ENCODE measurements at places on chromosomes 3 and 15. TPM values are rescaled to one million over a fixed set of nuclear protein-coding genes. Genes with fewer than 3 reads are reported as not detected.

Gene P2RY12
- not detected for total RNA-seq

Gene CIB2
- 5.2 TPM for total RNA-seq

Gene FAM174B
- total RNA-seq, result 1.0 TPM

- DNase-seq, result no peak
Observed at GRCh38 chr15:89575656-89576416, 567 bp downstream of the TICRR start.

DNA sequence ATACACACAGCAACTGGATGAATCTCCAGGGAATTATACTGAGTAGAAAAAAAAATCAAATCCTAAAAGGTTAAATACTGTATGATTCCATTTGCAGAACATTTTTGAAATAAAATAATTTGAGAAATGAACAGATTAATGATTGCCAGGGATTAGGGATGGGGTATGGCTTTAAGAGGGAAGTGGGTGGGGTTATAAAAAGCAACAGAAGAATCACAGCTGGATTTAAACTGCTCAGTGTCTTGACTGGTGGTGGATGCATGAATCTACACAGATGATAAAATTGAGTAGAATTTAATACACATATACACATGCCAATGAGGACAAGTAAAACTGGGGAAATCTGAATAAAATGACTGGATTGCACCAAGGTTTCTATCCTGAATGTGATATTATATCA lies 79.7 kb upstream of the GOLGA8B start:
- no peak for DNase-seq

GRCh38 chr3:194197981-194198695 lies 62.2 kb downstream of the HES1 start:
- DNase-seq, result no peak

GRCh38 chr3:159082519-159082918 lies 280.7 kb downstream of the MFSD1 start:
- no peak for DNase-seq

All from NCI-H460 (cell line).